ENCODE measurements at places on chromosomes 6 and 20.
A peak's percentile ranks its signal among the peaks of the same experiment; 100 is the strongest.

DNA sequence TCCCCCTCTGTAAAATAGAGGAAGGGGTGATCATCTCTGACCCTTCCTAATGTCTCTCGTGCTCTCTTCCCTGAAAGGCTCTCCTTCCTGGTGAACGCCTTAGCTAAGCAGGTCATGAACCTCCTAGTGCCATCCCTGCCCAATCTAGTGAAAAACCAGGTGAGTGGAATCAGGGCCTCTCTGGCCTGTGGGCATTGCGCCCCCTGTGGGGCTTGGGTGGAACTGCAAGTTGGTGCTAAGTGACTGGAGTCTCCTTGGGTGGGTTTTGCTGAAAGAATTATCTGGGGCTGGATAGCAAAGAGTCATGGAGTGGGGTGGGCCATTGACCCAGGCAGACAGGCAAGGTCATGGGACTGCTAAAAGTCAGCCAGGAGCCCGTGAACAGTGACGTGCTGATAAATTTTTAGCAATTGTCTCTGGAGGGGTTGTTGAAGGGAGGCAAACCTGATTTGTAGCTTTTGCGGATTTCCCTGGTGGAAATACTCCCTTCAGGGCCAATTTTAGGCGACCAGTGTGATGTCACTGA lies 8.9 kb downstream of the BPIFB1 start:
- DNase-seq: peak; percentile 76

- DNase-seq: no peak
Observed at GRCh38 chr20:37277253-37277593, 12.2 kb upstream of the MANBAL start.

GRCh38 chr20:63246490-63247288 lies 7.6 kb downstream of the NKAIN4 start:
- no peak for DNase-seq

DNA sequence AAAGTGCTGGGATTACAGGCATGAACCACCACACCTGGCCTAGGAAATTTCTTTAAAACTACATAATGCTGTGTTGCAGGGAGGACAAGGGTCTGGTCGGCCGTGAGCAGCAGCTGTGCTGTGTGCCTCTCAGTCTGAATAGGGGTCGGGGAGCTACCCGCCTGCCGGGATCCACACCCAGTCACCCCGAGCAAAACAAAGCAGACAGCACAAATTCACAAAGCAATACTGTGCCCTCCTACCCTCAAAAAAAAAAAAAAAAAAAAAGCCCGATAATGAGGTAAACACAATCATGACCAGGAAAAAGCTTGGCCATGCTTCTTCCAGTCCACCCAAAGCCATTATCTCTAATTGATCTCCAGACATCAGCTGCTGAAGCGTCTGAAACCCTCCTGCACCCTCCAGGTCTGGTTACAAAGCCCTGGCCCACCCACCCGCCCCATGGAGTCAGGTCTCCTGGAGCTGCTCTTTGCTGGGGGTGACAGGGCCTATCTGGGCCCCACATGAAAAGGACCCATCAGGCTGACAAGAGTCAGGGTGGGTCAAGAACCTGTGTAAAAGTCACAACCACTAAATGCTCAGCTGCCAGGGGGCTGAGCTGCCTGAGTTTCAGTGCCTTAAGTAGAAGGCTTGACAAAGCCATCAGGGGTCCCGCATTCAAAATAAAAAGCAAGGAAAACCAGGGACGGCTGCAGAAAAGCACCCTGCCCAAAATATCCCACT lies 88.2 kb downstream of the NOL4L start:
- no peak for DNase-seq

DNA sequence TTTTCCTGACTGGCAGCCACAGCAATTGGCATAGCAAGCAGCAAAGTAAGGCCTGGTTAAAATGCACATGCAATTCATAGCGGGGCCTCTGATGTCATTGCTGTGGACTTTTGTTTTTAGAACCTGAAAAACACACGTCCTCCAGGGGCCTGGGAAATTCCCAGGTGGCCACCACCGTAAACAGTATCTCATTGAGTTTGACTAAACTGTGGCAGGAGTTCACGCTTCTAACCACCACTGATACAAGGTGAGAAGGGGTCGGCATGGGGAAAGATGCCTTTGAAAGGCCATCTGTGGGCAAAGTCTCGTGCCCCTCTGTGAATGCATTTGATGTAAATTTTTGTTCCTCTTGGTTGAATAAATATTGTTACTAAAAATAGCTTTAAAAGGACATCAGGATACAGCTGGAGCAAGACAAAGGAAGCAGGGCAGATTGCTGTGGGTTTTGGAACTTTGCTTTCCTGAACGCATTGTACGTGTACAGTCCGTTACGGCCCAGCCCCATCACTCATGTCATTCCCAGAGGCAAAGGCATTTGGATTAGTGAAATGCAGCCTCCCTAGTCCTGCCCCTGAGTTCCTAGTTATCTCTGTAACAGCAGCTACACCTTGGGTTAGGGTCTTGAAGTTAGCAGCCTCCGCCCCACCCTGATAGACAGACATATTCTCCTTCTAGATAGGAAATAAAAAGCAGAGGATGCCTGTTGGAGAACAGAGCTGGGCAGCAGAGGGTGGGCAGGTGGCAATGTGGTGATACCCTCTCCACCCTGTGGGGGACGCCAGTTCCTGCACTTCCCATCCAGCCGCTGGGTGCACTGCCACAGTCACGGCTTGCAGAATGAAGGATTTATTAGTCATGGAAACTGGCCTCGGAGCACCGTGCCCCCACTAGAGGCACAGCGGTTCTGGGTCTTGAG lies 80.3 kb downstream of the ZDHHC14 start:
- DNase-seq: no peak

DNA sequence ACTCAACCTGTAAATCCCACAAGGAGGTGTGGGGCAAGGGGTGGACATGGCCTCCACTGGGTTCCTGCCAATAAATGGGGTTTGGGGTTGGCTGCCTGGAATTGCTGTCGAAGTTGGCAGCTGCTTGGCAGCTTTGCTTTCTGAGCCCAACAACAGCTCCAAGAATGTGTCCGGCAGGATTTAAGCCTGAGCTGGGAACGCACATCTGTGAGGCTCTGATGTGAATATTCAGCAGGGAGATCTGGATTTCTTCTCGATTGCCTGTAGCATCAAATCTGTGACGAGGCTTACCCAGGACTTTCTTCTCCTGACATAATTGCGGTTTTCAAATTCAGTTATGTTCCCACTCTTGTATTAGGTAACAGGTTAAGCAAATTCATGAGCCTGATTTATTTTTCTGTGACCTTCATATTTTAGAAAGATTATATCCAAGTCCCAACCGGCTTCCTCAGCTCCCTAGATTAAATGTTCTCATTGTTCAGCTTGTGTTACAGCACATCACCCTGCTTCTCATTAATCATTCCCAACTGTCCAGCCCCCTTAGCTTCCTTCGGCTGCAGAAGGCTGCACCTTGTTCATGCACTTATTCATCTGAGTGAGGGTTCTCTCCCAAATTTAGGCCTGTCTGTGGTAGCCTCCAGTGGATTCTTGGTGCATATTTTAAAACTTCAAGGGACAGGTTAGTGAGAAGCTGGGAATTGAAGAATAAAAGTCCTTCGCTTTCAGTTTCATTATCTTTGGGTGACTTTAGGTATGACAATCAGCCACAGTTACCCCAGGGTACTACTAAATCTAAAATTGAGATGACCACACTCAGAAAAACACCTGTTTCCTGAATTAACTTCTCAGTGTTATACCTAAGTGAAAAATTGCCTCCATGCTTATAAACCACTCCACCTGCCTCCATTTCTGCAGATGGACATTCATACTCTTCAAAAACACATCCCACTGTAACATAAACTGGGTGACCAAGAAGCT lies 310.0 kb downstream of the ESR1 start:
- no peak for DNase-seq

- peak; percentile 60 for DNase-seq
Observed at GRCh38 chr6:7542874-7543624, 1.6 kb downstream of the DSP start.

- no peak for DNase-seq
Observed at GRCh38 chr6:131635384-131636340, 1.4 kb upstream of the ENPP3 start.

DNA sequence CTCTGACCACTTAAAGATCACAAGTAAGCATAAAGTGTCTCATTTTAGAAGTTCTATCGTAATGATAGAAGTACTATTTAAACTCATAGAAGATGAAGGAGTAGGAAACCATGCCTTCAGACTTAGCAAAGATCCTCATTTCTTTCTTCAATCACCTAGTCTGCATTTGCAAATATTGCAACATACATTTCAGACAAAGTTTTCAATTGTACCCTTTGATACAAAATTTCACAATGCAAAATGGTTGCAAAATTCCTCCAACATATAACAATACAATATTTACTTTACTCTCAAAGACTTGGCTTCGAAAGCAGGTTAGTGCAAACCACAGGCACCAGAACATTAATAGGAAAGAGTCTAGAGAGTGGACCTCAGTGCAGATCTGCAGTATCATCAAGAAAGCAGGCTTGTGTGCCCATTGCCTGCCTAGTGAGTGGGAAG lies 16.1 kb upstream of the ROS1 start:
- DNase-seq: no peak

- no peak for DNase-seq
Observed at GRCh38 chr6:35494161-35494563, 2.7 kb downstream of the TEAD3 start.

DNA sequence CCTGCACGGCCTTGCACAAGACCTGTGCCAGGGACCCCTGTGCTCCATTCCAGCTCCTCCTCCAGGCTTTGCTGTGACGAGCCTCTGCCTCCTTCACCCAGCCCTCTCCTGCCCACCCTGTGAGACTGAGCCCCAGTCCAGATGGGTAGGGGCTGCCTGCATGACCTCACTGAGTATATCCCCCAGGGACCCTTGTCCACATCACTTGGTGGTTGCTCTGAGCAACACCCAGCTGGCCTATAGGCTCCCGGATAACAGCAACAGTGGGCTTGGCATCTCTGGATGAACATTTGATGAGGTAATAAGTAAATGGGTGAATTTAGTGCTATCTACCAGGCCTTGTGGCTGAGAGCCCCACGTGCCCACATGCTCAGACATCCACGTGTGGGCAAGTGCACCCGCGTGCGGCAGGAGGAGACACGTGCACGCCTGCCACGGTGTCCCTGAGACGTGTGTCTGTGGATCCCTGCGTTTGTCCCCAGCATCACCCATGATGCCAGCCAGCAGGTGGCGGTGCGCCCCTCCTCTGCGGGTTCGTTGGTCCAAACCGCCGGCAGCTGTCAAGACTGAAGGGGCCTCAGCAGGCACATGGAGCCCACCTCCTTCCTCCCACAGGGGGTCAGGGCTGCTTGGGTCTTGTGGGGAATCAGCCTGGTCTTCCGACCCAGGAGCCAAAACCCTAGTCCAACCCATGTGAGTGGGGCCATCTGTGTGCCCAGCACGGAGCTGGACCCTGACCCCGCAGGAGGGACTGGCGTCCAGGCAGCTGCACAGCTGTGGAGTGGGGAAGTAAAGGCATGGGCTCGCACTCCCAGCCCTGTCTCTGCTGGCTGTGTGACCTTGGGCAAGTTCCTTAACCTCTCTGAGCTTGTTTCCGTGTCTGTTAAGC lies 45.9 kb downstream of the FGD2 start:
- peak; percentile 89 for DNase-seq

DNA sequence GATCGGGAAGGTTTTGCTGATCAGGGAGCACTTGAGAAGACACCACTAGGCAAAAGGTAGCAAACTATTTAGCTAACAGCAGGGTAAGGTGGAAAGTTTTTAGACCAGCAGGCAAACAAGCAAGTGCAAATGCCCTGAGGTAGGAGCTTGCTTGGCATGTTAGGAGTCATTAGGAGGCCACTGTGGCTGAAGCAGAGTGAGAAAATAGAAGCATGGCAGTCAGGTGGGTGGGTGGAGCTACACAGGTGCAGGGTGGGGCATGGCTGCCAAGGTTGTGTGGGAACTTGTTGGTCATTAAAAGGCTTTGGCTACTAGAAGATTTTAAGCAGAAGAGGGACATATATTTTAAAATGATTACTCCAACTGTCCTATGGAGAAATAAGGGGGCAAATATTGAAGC lies 77.3 kb downstream of the EDN1 start:
- no peak for DNase-seq

GRCh38 chr20:46341074-46342009 lies 33.0 kb upstream of the CDH22 start:
- DNase-seq: no peak

DNA sequence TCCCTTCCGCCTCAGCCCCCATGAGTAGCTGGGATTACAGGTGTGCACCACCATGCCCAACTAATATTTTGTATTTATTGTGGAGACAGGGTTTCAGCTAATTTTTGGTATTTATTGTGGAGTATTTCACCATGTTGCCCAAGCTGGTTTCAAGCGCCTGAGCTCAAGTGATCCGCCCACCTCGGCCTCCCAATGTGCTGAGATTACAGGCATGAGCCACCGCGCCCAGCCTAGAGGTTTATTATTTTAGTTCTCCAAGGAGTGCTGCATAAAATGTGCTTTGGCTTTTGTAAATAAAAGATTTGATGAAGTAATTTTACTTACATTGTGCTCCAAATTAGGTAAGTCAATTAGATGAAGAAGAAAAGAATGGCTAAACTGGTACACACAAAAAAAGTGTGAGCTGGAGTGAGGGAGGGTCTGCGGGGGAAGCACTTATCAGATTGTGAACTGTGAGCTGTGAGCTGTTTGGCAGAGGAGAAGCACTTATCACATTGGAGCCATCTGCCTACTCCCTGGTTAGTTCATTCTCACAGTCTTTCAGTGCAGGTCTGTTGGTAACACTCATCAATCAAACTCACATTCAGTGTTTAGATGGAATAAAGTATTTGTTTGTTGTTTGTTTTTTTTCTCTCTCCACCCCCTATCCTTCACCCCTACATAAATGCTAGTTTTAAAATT lies 398.0 kb downstream of the EPHA7 start:
- DNase-seq: no peak

GRCh38 chr6:158037771-158038170 lies 56.1 kb downstream of the SYNJ2 start:
- DNase-seq: no peak

DNA sequence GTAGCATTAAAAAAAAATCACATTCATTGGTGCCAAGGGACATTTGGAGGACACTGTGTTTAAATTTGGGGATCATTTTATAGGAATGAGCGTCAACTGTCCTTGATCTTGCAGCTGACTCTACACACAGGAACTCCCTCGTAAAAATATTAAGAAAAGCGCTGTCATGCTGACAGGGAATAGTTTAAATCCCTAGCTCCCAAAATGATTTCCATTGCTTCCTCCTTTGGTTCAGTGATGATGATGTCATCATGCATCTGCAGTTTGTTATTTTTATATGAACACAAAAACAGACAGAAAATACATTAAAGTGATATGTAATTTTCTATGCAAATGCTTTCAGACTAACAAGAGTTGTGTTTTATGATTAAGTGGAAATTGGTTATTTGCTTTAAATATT lies 275.6 kb downstream of the BTBD9 start:
- DNase-seq: no peak
